Glutamatergic neuron (in vitro differentiated cells): ENCODE measurements at places on chromosomes 3 and 15. TPM values are rescaled to one million over a fixed set of nuclear protein-coding genes. Genes with fewer than 3 reads are reported as not detected.

Gene POLR2H
- 48.1 TPM for total RNA-seq

GRCh38 chr15:77822631-77823230 lies 190.0 kb upstream of the LINGO1 start:
- H3K4me1 ChIP-seq: peaks cover 13% of the 10 kb centered on the region
- H3K27ac ChIP-seq: no peak overlapping the region

Gene KLF15
- total RNA-seq: 0.74 TPM

DNA sequence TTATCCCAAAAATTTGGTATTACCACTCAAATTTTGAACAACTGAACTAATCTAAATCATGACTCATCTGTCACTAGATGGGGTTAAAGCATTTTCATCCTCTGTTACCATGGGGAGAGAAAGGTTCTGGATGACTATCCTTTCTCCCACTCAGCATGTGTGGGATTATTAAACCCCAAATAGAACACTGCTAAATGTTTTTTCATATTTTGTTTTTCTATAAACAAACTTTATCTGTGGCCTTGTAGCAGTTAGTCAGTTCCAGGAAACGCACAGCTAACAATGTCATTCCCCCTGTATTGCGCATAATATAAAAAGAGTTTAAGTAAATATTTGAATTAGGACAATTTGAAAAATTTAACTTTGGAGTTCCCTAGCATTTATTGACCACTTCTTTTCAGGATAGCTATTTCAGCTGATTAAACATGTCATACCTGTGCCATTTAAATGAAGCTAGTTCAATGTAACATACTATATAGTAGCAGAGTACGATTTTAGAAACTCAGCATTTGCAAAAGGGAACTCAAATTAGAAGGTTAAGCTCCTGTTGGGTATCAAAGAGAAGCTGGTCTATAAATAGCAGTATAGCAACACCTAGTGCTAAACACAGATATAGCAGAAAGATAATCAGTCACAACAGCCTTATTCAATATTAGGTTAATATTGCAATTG lies 9.2 kb upstream of the TMEM212 start:
- no peak overlapping the region for H3K4me3 ChIP-seq
- peaks cover 11% of the 10 kb centered on the region for H3K27me3 ChIP-seq
- H3K4me1 ChIP-seq: peaks cover 26% of the 10 kb centered on the region

GRCh38 chr3:152197937-152198336 lies 70.8 kb upstream of the MBNL1 start:
- no peak overlapping the region for H3K27ac ChIP-seq
- DNase-seq: no peak
- H3K27me3 ChIP-seq: no peaks in the 10 kb centered on the region
- H3K4me3 ChIP-seq: no peak overlapping the region
- no peaks in the 10 kb centered on the region for H3K4me1 ChIP-seq

DNA sequence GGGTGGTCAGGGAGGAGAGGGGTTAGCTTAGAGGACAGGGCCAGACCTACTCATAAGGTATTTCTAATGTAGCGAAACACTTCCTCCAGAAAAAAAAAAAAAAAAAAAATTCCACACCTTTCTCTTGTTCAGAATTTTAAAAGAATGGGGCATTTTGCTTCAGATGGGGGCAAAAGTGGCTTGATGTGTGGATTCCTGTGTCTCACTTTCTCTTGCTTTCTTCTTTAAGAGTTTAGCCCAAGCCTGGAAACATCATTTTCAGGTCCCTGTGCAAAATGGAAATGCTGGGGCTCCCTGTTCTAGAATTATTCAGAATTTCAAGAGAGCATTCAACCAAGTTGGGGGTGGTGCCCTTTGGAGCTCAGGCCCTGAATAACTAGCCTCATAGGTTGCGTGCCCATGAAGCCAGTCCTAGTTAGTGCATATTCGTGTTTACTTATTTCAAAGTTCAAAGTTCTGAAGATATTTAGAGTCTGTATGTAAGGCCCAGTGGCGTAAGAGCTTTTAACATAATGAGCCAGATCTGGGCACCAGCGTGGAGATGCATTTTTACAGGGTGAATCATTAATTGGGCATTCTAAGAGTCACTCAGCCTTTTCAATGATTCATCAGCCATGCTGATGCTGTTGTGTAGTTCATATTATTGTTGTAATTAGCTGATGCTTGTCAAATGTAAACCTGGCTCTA lies 104.5 kb downstream of the RPLP1 start:
- H3K4me3 ChIP-seq: no peak overlapping the region
- H3K27me3 ChIP-seq: no peaks in the 10 kb centered on the region
- H3K4me1 ChIP-seq: peaks cover 25% of the 10 kb centered on the region
- H3K27ac ChIP-seq: no peak overlapping the region
- H3K36me3 ChIP-seq: no peaks in the 10 kb centered on the region

DNA sequence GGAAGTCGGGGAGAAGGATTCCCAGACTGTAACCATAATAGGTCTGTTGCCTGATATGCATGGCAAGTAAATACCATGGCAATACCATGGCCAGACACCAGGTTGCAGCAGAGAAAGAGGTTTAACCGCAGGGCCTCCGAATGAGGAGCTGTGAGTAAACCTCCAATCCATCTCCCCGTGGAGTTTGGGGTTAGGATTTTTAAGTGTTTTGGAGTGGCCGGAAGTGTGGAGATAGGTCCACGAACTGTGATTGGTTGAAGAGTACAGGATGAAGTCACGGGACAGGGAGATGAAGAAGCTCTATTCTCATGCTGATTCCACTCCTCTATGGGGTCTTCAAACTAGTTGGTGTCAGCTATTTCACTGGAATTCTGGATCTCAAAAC lies 127.9 kb downstream of the ST8SIA2 start:
- H3K4me3 ChIP-seq: no peak overlapping the region
- H3K27ac ChIP-seq: no peak overlapping the region
- H3K36me3 ChIP-seq: no peaks in the 10 kb centered on the region
- peak; percentile 78 for DNase-seq

Gene PLAAT1
- 21.2 TPM for total RNA-seq

- no peak for DNase-seq
- H3K4me3 ChIP-seq: no peak overlapping the region
- H3K4me1 ChIP-seq: peaks cover 29% of the 10 kb centered on the region
- H3K36me3 ChIP-seq: peaks cover 7% of the 10 kb centered on the region
Measured at GRCh38 chr3:61664105-61664482, 102.7 kb downstream of the PTPRG start.

- H3K4me1 ChIP-seq: no peaks in the 10 kb centered on the region
- no peak for DNase-seq
- no peak overlapping the region for H3K27ac ChIP-seq
- peaks cover 10% of the 10 kb centered on the region for H3K36me3 ChIP-seq
- peaks cover 2% of the 10 kb centered on the region for H3K27me3 ChIP-seq
- no peak overlapping the region for H3K4me3 ChIP-seq
Measured at GRCh38 chr3:48532271-48532976, 24.2 kb downstream of the PFKFB4 start.

- DNase-seq: no peak
- peaks cover 1% of the 10 kb centered on the region for H3K27me3 ChIP-seq
- H3K36me3 ChIP-seq: no peaks in the 10 kb centered on the region
- peaks cover 3% of the 10 kb centered on the region for H3K4me1 ChIP-seq
- no peak overlapping the region for H3K27ac ChIP-seq
- H3K4me3 ChIP-seq: no peak overlapping the region
Measured at GRCh38 chr3:35426366-35426958, 212.9 kb upstream of the ARPP21 start.

Gene XPC
- total RNA-seq: 39.5 TPM

Gene TMEM212
- total RNA-seq: not detected

- no peak for DNase-seq
- peaks cover 40% of the 10 kb centered on the region for H3K4me1 ChIP-seq
- no peak overlapping the region for H3K27ac ChIP-seq
- no peaks in the 10 kb centered on the region for H3K36me3 ChIP-seq
- H3K27me3 ChIP-seq: peaks cover 17% of the 10 kb centered on the region
- H3K4me3 ChIP-seq: no peak overlapping the region
Measured at GRCh38 chr3:115789481-115789880, 166.2 kb downstream of the GAP43 start.

Gene LRTM1
- total RNA-seq: not detected

Gene PRR23B
- total RNA-seq: not detected

Gene MORC1
- not detected for total RNA-seq

- H3K4me3 ChIP-seq: no peak overlapping the region
- DNase-seq: no peak
- H3K27ac ChIP-seq: no peak overlapping the region
- peaks cover 27% of the 10 kb centered on the region for H3K4me1 ChIP-seq
- peaks cover 22% of the 10 kb centered on the region for H3K27me3 ChIP-seq
Measured at GRCh38 chr3:52236424-52236886, 2.5 kb downstream of the TWF2 start.

Gene GOLGA6L1
- total RNA-seq: not detected

Gene CPNE9
- total RNA-seq: 54.6 TPM

Gene NANOGP8
- total RNA-seq: 0.86 TPM

Gene PDIA3
- total RNA-seq: 222 TPM

- no peak overlapping the region for H3K4me3 ChIP-seq
- no peaks in the 10 kb centered on the region for H3K36me3 ChIP-seq
- H3K27ac ChIP-seq: no peak overlapping the region
- no peak for DNase-seq
- no peaks in the 10 kb centered on the region for H3K4me1 ChIP-seq
Measured at GRCh38 chr15:91257746-91258414, 157.8 kb downstream of the SV2B start.

GRCh38 chr15:48883699-48884098 lies 5.8 kb downstream of the EID1 start:
- no peak for DNase-seq
- no peak overlapping the region for H3K4me3 ChIP-seq
- no peaks in the 10 kb centered on the region for H3K27me3 ChIP-seq
- peaks cover 9% of the 10 kb centered on the region for H3K4me1 ChIP-seq
- no peaks in the 10 kb centered on the region for H3K36me3 ChIP-seq

DNA sequence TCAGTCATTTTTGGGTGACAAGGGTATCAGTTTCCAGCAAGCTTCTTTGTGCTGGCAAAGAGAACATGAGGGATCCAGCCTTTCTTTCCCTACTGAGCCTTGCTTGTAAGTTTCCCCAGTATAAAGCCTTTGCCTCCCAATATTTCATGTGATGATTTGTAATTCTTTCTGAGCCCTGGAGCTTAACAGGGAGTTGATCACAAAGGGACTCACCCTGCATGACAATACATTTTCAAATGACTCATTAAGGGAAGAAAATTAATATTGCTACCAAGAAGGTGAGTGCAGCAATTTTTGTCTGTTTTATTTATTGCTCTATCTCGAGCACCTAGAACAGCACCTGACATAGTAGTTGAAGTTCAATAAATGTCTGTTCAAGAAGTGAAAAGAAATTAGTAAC lies 27.7 kb downstream of the OXSM start:
- no peak overlapping the region for H3K27ac ChIP-seq
- no peaks in the 10 kb centered on the region for H3K4me1 ChIP-seq
- no peaks in the 10 kb centered on the region for H3K36me3 ChIP-seq
- H3K27me3 ChIP-seq: no peaks in the 10 kb centered on the region

Gene CALML4
- 4.1 TPM for total RNA-seq

DNA sequence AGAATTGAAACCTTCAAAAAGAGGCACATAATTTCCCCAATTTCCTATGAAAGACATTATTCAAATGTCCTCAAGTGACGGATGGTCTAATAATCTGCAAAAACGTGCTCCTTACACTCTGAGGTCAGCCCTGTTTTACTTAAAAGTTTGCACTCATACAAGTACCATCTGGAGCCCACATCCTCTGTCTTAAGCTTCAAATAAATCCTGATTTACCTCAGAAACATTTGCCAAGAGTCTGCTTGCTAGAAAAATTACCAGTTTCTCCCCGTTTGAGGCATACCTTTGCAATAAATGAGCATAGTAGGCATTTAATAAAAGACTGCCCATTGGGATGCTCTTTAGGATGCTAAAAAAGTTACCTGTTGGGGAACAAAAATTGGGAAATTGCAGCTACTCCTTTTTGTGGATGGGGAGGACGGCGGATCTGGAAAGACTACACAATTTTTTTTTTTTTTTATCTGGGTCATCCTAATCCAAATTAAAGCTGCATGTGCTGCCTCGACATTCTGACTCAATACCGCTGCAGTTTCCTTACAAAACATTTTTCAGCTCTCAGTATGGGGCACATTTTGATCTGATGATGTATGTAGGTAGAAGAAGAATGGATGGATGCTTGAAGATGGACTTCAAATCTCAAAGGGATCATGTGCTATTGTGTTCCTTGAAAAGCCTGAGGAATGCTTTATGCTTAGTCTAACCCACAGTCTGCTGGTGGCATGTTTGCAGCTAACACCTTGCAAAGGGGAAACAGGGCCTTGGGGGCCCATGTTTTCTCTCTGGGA lies 233.7 kb upstream of the ADAMTS9 start:
- H3K4me1 ChIP-seq: peaks cover 9% of the 10 kb centered on the region
- H3K4me3 ChIP-seq: no peak overlapping the region
- no peak overlapping the region for H3K27ac ChIP-seq
- no peaks in the 10 kb centered on the region for H3K36me3 ChIP-seq
- H3K27me3 ChIP-seq: no peaks in the 10 kb centered on the region
- no peak for DNase-seq

DNA sequence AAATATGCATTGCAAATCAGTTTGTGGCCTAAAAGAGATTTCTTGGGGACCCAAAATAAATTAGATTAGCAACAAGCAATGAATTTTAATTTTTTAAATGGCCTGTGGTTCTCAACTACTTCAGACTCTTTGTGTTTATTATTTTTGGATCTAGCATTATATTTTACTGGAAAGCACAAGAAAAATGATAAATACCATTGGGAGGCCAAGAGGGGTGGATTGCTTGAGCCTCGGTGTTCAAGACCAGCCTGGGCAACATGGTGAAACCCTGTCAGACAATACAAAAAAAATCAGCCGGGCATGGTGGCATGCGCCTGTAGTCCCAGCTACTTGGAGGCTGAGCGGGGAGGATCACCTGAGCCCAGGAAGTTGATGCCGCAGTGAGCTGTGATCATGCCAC lies 13.6 kb downstream of the LACTB start:
- no peak overlapping the region for H3K4me3 ChIP-seq
- DNase-seq: no peak
- no peaks in the 10 kb centered on the region for H3K27me3 ChIP-seq
- H3K4me1 ChIP-seq: no peaks in the 10 kb centered on the region

GRCh38 chr3:76436894-76437293 lies 603.0 kb upstream of the ROBO2 start:
- no peaks in the 10 kb centered on the region for H3K36me3 ChIP-seq
- H3K4me1 ChIP-seq: no peaks in the 10 kb centered on the region
- DNase-seq: no peak
- no peak overlapping the region for H3K4me3 ChIP-seq
- no peak overlapping the region for H3K27ac ChIP-seq
- no peaks in the 10 kb centered on the region for H3K27me3 ChIP-seq

DNA sequence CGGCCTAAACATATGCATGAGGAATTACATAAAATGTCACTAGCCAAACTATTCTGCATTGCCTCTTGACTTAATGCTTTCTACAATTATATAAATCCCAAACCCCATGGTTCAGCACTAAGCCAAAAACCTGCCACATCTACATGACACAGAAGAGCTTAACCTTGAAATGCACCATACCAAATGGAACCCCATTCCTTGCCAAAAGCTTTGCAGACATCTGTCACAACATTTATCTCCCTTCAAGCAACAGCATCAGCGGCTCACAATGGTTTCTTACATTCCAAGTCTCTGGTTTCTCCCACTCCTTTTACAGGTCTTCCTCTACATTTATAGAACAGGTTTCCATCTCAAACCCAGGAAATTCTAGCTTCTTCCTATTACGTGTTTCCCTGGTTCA lies 58.4 kb upstream of the GYG1 start:
- H3K4me1 ChIP-seq: no peaks in the 10 kb centered on the region
- no peak overlapping the region for H3K27ac ChIP-seq
- H3K27me3 ChIP-seq: no peaks in the 10 kb centered on the region
- no peaks in the 10 kb centered on the region for H3K36me3 ChIP-seq
- H3K4me3 ChIP-seq: no peak overlapping the region

GRCh38 chr3:72844436-72844993 lies 3.7 kb downstream of the SHQ1 start:
- H3K4me1 ChIP-seq: peaks cover 7% of the 10 kb centered on the region
- no peak overlapping the region for H3K27ac ChIP-seq
- H3K36me3 ChIP-seq: no peaks in the 10 kb centered on the region
- H3K27me3 ChIP-seq: peaks cover 10% of the 10 kb centered on the region
- DNase-seq: no peak
- no peak overlapping the region for H3K4me3 ChIP-seq
